NCI-H1436 treated with DMSO at 0.1 percent for 48 hours (cell line): ENCODE measurements at places on chromosomes 1 and 21.

DNA sequence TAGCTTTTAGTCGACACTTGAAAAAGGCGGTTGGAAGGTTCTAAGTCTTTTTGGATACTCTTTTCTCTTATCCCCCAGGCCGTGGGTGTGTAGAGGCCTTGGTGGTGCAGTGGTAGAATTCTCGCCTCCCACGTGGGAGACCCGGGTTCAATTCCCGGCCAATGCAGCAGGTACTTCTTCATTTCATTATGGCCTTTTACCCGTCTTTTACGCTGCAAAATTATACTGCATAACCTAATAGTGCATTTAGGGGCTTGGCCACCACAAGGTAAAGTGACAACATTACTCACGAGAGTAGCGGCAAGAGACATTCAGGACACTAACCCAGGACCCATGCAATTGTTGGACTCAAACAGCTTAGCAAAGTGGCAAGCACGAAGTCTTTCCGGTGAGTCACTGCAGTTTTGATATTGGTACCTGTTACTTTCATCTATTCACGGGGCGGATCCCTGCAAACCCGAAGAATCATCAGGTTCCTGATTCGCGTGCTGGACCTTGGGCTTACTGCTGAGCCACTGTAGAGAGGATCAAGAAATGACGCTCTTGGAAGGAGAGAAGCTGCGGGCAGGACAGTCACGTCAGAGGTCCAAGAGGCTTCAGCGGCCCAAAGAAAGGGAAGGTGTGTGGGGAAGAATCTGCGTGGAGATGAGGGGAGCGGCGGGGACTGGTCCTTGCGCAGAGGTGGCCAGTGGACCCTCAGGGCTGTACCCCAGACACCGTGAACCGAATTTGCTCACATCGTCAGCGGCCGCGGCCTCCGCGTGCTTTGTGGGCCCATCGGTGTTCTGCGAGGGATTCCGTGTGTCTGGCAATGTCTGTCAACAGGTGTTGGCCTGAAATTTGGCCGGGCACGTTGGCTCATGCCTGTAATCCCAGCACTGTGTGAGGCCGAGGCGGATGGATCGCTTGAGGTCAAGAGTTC lies 12.9 kb upstream of the RNU1-4 start:
- no peak for DNase-seq

DNA sequence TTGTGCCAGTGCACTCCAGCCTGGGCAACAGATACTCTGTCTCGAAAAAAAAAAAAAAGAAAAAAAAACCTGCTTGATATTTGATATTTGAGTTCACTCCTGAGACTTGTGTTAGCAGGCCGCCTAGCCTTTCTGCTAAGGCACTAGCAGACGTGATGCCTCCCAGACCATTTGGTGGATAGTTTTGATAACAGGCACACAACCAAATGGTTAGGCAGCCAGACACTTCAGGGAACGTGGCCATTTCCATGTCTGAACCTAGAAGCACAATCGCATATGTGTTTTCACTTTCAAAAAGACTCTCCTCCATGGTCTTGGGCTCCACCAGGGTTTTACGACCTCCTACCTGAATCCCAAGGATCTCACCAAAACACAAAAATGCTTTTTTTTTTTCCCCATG lies 1319.5 kb downstream of the BRINP3 start:
- DNase-seq = no peak

DNA sequence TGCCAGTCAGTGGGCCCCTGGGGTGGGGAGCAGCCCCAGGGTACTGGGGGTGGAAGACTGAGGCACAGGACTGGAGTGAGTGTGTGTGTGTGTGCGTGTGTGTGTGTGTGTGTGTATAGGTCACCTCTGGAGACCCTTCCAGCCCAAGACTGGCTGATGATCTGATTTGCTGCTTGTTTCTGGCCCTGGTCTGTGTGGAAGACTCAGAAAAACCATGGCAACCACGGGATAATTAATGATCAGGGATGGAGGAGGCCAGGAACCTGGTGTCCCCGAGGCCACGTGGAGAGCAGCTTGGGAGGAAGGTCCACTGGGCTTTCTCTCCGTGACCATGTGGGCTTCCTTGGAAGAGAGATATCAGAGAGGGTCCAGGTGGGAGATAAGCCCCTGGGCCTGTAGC lies 4.8 kb upstream of the ACTL8 start:
- no peak for DNase-seq

- no peak for DNase-seq
These were observed 313.0 kb downstream of the PLPP3 start for GRCh38 chr1:56266359-56266758.

DNA sequence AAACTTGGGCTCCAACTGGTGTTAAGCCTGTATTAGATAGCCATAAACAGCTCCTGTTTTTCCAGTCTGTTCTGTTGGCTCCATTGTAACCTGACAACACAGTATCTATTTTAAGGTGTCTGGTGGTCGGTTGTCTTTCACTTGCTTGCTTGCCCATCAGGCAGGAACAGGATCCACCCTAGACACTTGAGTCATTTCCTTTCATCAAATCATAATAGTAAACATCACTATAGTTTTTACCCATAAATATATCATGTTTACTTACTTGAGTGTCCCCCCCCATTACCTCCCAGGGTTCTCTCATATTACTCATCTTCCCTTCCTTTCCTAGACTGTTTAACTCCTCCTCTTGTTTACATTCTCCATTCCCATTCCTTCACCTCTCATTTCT lies 2.9 kb downstream of the DDI2 start:
- DNase-seq = no peak

GRCh38 chr1:217393896-217394295 lies 237.0 kb downstream of the GPATCH2 start:
- no peak for DNase-seq

GRCh38 chr1:20717452-20718342 lies at the start of gene KIF17:
Gene KIF17 (minus strand): TSS chr1:20718007. CDS start chr1:20717706, 301 bp downstream.
- DNase-seq = no peak

GRCh38 chr1:26972390-26972789 lies 12.1 kb upstream of the KDF1 start:
- no peak for DNase-seq

DNA sequence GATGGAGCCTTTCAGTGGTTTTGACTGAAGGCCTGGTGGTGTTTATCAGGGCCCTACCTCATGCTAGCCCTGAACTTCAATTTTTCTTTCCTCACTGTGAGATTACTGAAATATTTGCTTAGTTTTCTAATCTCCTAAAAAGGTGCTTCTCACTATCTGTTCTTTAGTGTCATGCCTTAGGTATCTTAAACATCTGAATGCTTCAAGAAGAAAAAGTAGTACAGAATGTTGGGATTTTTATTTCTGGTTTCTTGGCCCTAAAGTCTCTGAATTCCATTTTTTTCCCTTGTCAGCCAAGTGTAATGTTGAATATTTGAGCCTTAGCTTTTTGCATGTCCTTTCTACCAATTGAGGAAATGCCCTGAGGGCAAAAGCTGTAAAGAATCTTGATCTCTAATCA lies 47.9 kb upstream of the PRKACB start:
- DNase-seq = no peak

DNA sequence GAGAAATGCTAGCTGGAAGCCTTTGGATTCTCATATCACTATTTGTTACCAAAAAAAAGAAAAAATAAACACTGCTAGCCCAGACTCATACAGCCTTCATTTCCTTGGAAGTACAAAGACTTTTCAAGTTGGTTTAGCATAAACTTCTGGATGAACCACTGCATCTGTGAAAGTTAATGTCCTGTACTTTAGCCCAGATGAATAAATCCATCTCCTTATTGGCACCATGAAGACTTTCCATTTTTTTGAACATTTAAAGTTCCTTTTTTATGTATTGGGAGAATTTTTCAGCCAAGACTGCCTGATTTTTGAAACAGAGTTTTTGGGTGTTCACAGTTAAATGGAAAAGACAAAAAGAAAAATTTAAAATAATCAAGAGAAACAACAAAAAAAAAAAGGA lies 184.0 kb upstream of the C1orf87 start:
- DNase-seq = no peak

GRCh38 chr1:244314921-244315559 lies 136.7 kb downstream of the ADSS2 start:
- DNase-seq = no peak

DNA sequence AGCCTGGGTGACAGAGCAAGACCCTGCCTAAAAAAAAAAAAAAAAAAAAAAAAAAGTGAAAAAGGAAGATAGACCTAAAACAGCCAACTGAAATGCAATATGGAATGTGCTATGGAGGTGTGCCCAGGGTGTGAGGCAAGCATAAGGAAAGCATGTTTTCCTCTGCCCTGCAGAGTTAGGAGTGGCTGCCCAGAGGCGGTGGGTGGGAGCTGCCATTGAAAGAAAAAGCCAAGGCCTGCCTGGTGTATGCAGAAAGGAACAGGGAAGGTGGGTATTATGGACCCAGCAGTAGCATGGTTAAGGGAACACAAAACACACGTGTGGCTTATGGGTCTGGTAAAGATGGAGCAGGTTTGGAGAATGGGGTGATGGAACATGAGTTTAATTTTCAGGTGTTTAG lies 8.9 kb downstream of the CD244 start:
- DNase-seq = no peak

DNA sequence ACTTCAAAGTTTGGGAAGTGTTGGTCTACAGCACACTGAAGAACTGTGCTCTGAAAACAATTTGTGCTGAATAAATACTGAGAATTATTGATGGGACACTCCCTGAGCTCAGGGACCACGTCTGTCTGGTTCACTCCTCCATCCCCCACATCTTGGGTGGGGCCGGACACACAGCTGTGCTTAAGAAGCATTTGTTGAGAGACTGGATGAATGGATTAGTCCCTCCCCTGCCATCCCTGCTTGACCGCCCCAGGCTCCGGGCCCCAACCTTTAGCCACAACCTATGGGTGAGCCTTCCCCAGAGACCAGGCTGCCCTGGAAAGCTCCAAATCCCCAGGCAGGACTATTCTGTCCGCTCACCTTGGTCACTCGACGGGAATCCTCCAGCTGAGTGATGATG lies 7.5 kb downstream of the TRIM63 start:
- no peak for DNase-seq

GRCh38 chr1:183454377-183454776 lies 17.9 kb upstream of the SMG7 start:
- no peak for DNase-seq

- DNase-seq = no peak
These were observed 26.5 kb downstream of the SCCPDH start for GRCh38 chr1:246750752-246751151.

DNA sequence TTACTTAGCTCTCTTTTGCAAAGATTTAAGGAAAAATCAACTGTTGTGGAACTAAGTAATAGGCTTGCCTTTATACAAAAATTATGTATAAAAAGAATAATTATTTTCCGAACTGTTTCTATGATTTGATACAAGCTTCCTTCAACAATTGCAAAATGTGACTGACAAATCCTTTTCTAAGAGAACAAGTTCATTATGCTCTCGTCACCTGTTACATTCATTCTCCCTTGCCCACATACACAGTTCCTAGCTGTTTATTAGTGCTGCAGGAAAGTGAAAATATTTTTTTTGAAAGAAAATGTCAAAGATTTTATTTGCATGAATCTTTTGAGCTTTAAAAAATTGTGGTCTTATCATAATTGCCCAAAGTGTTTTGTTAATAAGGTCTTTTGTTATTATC lies 466.2 kb downstream of the USP25 start:
- DNase-seq = no peak

DNA sequence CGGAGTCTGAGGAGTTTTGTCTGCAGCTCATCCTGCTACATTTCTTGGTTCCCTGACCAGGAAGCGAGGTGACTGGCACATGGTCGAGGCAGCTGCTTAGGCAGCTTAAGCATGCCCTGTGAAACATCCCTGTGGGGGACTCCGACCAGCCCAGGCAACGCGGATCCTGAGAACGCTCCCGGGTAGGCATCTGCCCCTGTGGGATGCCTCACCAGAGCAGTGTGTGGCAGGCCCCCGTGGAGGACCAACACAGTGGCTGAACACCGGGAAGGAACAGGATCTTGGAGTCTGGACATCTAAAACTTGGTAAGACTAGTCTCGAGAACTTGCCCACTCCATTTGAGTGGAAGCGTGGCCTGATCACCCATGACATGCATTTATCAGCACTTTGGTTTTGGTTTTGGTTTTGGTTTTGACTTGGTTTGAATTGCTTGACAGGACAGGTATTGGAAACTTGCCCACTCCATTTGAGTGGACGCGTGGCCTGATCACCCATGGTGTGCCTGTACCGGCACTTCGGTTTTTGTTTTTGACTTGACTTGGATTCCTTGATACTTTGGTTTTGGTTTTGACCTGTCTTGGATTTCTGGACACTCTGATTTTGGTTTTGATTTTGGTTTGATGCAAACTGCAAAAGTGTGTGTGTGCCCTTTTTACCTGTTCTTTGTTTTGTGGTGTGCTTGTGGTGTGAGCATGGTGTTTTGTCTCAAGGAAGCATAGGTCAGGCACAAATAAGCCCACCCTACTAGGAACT lies 12.2 kb upstream of the NEK2 start:
- DNase-seq = no peak

GRCh38 chr1:156532374-156532773 lies 31.8 kb upstream of the MEF2D start:
- DNase-seq = no peak

DNA sequence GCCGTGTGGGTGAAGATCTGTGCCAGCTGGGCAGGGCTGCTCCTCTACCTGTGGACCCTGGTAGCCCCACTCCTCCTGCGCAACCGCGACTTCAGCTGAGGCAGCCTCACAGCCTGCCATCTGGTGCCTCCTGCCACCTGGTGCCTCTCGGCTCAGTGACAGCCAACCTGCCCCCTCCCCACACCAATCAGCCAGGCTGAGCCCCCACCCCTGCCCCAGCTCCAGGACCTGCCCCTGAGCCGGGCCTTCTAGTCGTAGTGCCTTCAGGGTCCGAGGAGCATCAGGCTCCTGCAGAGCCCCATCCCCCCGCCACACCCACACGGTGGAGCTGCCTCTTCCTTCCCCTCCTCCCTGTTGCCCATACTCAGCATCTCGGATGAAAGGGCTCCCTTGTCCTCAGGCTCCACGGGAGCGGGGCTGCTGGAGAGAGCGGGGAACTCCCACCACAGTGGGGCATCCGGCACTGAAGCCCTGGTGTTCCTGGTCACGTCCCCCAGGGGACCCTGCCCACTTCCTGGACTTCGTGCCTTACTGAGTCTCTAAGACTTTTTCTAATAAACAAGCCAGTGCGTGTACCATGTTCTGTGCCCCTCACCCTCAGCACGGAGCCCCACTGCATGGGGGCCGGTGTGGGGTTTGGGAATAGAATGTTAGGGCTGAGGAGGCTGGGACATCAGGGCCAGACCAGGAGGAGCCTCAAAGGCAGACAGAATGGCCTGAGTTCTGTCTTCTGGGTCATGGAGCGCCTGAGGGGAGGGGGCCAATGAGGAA lies 21.3 kb downstream of the SERINC2 start:
- DNase-seq = no peak

DNA sequence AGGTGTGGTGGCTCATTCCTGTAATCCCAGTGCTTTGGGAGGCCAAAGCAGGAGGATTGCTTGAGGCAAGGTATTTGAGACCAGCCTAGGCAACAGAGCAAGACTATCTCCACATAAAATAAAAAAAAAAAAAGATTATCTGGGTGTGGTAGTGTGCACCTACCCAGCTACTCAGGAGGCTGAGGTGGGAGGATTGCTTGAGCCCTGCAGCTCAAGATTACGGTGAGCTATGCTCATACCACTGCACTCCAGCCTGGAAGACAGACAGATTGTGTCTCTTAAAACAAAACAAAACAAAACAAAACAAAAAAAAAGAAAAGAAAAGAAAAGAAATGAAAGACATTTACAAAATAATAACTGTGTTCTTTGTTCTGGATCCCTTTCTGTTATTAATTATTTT lies 6.1 kb upstream of the TLCD4 start:
- no peak for DNase-seq
